NCI-H2029 treated with DMSO at 0.1 percent for 48 hours (cell line): ENCODE measurements at places on chromosomes 12 and 14.

DNA sequence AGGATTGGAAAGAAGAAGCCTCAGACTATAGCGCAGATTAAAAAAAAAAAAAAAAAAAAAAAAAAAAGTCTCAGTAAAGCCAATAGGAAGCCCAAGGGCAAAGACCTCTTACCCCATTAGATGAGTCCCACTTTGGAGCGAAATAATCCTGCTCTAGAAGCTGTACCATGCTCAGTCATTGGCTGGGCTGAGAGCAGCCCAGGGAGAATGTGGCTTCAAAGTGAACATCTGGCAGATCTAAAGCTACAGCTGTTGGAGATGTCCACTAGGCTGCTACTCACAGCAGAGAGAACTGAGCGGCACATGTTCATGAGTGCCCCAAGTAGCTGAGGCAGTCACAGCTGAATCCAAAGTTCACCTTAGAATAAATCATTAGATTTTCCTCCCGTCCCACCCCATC is 560.9 kb downstream of the MED13L start:
- no peak for DNase-seq

DNA sequence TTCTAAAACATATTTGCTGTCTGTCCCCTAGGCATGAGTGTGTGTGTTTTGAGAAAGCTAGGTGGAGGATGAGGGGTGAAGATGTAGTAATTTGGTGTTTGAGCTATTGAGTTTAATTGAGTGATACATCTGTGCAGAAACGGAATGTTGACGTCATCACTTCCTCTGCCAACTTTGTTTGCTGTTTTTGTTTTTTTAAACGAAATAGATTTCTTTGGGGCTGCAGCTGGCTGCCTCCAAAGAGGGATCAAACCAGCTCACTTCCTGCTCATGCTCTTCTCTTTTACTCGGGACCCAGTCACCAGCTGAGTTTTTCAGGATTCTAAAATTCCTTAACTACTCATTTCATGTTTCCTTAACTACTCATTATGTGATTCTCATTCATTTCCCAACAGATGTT is 19.5 kb upstream of the CRACR2A start:
- DNase-seq, result no peak

GRCh38 chr14:85461432-85462133 is 68.4 kb upstream of the FLRT2 start:
- no peak for DNase-seq

GRCh38 chr12:84689638-84690037 is 223.0 kb downstream of the SLC6A15 start:
- DNase-seq, result no peak

DNA sequence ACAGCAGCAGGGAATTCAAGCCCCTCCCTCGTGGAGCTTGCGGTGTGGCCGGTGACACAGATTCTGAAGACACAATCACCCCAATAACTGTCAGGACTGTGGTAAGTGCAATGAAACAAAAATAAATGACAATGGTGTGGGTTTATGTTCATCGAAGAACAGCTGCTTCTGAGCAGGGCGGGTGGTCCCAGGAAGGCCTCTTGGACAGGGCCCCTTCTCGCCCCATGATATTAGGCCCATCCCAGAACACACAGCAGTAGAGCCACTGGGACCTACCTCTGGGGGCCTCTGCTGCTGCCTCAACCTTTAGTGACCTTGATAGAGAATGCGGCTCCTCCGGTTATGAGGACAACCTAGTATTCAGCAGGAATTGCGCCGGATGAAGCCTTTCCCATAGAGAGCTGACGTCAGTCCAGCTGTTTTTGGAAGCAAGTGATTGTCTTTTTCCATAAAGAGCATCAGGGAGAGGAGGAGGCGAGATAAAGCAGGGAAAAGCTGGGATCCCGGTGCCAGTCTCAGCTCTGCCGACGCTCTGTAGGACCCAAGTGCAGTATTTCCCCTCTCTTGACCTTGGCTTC is 84.1 kb upstream of the BCL11B start:
- DNase-seq, result no peak
